Right renal pelvis (tissue), 4 donors: ENCODE measurements at places on chromosomes 5 and 9.

GRCh38 chr5:1737790-1738405 is 61.7 kb downstream of the MRPL36 start:
- no peak for DNase-seq

- DNase-seq, result no peak
Observed at GRCh38 chr5:68225911-68226545, 10.5 kb downstream of the PIK3R1 start.

DNA sequence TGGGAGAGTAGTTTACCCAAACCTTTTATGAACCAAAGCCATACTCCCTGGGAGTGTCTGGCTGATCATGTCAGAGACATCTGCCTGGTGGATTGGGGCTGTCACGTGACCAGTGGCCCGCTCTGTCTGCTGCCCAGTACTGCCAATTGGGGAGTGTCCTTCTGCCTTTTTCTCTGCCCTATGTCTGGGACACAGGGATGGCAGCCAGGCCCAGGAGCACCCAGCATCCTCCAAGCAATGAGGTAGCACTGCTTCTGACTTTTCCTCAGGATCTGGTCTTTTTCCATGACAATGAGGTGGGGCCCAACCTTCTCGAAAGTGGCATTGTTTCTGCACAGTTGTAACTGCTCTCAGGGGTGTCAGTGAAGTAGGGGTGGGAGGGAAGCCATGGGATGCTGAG is 21.8 kb downstream of the DAPK1 start:
- DNase-seq, result no peak

DNA sequence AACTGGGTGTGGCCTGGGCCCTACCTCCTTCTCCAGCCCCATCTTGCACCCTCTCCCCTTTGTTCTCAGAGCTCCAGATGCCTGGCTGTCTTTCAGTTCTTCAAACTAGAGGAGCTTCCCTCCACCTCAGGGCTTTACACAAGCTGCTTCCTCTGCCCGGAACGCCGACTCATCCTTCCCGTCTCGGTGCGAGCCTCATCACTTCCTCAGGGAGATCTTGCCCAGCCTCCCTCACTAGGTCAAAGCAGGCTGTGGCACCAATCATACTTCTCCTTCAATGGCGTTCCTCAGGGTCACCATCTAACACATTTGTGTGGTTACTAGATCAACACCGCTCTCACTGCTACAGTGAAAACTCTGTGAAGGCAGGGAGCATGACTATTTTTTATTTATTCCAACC is 56.2 kb upstream of the ZSWIM6 start:
- DNase-seq, result no peak

DNA sequence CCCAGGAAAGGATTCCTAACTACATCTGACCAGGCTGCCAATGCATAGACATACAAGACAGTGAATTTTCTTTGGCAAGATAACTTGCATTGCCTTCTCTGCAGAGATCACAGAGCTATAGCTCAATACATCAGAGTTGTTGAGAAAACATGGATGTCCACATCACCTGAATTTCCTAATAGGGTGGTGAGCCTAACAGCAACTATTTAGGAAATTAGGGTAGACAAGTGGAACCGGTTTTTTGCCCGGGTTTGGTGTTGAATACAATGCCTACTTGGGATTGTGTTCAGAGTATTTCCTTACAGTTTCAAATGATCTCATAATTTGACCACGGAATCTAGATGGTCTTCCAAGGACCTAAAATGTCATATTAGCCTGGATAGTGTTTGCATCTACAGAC is 262.7 kb downstream of the KIF4B start:
- no peak for DNase-seq

- DNase-seq, result no peak
Observed at GRCh38 chr9:112784020-112784785, 33.6 kb downstream of the SNX30 start.

DNA sequence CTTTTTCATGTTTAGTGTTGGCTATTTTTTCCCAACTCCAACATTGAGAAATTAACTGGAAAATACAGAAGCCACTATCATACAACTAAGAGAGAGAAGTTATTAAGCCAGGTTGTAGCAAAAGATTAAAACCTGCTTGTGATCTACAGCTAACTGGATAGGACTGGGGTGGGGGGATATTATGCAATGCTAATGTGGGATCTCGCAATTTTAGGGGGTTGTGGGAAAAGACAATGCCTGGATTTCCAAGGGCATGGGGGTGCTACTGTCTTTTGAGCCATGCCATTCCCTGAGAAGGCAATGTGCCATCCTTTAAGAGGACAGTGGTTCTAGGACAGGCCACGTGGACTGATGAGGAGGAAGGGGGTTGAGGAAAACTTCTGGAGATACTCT is 46.5 kb downstream of the MARCHF3 start:
- no peak for DNase-seq

- no peak for DNase-seq
Observed at GRCh38 chr5:159657771-159658170, 258.5 kb upstream of the ADRA1B start.

DNA sequence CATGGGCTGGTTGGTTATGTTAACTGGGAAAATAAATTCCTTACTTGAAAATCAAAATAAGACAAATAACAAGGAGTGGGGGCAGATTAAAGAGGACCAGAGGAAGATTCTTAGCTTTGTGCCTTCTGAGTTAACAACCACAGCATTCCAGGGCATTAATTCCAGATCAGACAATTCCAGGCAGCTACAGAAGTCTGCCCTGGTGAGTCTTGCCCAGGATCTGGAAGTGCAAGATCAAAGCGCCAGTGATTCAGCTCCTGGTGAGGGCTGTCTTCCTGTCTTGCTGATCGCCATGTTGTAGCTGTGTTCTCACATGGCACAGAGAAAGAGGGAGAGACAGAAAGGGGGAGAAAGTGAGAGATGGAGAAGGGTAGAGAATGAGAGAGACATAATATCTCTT is 65.6 kb downstream of the ANXA2R start:
- DNase-seq, result no peak

- no peak for DNase-seq
Observed at GRCh38 chr5:149671544-149671943, 58.6 kb upstream of the PPARGC1B start.

DNA sequence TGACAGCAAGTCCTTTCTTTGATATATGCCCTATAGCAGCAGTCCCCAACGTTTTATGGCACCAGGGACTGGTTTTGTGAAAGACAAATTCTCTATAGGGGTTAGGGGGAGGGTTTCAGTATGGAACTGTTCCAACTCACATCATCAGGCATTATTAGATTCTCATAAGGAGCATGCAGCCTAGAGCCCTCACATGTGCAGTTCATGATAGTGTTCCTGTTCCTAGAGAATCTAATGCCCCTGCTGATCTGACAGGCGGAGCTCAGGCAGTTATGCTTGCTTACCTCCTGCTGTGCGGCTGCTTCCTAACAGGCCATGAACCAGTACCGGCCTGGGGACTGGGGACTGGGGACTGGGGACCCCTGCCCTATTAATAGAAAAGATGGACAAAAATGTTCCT is 2.7 kb upstream of the RAPGEF6 start:
- DNase-seq, result no peak

DNA sequence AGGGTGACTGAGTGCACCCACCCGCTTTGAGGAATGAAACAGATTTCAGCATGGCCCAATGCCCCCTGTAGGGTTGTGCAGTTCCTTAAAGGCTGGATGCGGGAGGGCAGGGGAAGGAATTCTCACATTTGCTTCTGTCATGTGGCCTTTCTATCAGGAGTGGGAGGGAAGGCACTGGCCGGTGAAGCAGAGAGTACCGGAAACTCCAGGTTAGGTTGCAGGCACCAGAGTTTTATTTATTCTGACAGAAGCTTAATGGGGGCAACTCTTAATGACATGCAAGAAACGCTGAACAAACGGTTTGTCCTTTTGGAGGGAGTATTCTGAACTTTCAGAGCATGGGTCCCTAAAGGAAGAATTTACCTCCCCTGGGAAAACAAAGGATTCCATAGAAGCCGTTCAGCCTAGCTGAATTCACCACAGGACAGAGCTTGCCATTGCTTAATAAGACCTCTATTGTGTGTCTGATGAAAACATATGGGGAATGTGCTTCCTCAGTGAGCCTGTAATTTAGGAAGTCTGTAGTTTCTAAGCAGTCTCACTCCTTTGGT is 44.1 kb upstream of the EQTN start:
- no peak for DNase-seq

- DNase-seq, result no peak
Observed at GRCh38 chr9:110954822-110955291, 83.4 kb downstream of the LPAR1 start.

DNA sequence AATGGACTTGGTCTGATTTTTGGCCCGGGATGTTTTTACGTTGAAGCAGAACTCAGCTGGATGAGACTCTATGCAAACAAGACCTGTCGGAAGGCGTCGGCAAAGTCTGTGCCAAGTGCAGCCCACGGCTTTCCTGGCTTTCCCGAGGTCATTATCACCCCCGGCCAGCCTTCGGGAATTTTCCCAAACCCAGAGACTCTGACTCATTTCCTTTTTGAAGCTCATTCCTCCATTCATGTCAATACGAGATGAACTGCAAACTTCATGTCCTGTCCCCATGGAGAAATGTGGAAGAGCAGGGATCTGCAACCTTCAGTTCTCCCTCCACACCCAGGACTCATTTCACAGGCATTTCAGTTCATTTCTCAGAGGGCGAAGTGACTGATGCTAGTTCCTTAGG is 95.3 kb downstream of the IRX2 start:
- DNase-seq, result no peak

DNA sequence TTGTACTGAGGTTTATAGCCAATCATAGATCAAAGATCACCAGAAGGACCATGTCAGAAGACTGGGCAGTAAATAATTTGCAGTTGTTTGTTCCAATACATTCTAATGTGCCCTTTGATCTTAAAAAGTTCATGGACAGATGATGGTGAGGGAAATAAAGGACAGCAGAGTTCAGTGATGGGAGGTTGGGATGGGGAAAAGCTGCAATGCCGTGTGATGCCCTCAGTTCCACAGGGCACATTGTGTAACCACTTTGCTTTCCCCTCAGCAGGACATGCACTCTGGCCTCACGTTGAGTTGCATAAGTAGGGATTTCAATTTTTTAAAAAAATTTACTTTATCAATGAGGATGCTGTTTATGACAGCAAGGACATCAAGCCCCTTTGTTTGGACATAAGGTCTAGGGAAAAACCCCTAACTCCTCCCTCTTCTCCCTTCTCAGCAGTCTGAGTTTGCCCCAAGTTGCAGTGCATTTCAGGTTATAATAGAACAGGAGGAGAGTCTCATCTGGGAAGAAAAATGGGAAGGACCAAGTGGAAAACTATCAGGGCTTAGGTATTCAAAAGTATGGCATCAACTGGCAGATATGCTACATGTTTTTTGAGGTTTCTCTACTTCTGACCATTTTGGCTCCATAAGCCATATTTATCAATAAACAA is 83.1 kb upstream of the TMED7 start:
- DNase-seq, result no peak

GRCh38 chr9:100197553-100197952 is 98.5 kb downstream of the INVS start:
- no peak for DNase-seq

GRCh38 chr5:127706691-127707090 is 3.5 kb downstream of the CCDC192 start:
- no peak for DNase-seq

- DNase-seq, result no peak
Observed at GRCh38 chr9:107025260-107026035, 162.5 kb downstream of the ZNF462 start.

DNA sequence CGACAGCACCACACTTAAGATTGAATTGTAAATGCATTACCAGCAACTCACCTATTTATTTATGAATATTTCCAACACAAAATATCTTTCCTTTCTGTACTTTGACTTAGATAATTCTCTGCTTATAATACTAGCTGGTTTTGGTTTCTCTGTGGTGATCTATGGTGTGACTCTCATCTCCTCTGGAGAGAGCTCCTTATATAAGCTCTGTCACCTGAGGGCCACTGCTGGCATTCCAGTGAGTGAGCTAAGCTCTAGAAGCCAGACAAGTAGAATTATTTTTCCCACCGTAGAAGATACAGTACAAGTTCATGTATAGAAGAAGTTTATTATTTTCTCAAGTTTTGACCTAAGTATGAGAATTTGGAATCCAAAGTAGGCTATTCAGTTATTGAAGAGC is 111.5 kb downstream of the CDC42SE2 start:
- DNase-seq, result no peak

DNA sequence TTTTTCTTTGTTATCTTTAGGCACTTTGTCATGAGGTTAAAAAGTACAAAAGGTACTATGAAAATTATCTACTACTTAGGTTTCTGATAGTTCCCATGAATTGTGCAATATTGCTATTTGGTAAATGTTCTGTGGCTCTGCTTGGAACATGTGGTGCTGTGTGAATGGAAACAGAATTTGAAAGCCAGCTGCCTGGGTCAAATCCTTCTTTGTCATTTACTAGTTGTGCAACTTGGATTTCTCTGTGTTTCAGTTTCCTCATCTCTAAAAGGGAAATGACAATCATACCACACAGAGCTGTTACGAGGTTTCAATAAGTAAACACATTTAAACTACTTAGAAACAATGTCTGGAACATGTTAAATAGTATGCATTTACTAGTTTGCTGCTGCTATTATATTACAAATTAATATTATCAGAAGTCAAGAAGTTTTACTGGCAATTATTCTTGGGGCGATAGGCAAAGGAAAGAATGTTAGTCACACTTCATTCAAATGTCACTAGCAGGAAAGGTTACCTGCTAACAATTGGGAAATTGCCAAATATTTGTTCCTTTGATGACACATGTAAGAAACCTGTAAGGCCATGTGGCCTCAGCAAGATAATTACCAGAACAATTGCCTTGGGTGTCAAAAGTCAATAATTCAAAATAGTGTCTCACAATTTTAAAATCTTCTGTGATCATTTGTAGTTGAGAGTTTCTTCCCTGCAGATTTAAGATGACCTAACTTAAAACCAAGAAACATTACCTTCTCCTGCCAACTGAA is 184.8 kb downstream of the KIAA0825 start:
- DNase-seq, result no peak

- DNase-seq, result no peak
Observed at GRCh38 chr5:73485715-73486114, 12.5 kb upstream of the BTF3 start.

- DNase-seq, result no peak
Observed at GRCh38 chr5:130995254-130995515, 169.9 kb downstream of the HINT1 start.

DNA sequence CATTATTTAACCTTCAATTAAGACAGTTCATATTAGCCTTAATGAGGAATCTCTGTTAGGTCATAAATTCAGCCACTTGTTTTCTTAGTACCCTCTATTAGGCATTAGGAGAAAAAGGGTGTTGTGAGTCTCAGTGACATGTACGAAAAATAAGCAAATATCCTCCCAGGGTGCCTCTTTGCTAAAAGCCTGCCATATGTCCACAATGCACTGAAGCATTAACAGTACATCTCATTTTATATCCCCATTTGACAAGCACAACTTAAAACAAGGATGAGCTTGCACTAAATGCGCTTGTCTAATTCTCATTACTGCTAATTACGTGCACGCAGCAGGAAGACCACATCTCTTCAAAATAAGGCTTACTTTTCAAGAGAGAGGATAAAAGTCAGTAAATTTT is 48.4 kb upstream of the SRFBP1 start:
- DNase-seq, result no peak

GRCh38 chr9:4714266-4715016 is 26.6 kb downstream of the AK3 start:
- no peak for DNase-seq

- DNase-seq, result no peak
Observed at GRCh38 chr9:124308606-124309491, 51.1 kb downstream of the NEK6 start.
